ENCODE measurements at places on chromosomes 16 and 17.

- no peak for DNase-seq
Measured at GRCh38 chr17:74130841-74131240, 72.6 kb upstream of the RPL38 start.

GRCh38 chr17:50922107-50922506, 56.0 kb upstream of the TOB1 start:
- no peak for DNase-seq

- no peak for DNase-seq
Measured at GRCh38 chr17:59627274-59627673, 7.6 kb downstream of the CLTC start.

- DNase-seq = no peak
Measured at GRCh38 chr17:53090770-53091169, 732.0 kb upstream of the KIF2B start.

GRCh38 chr17:64161380-64162176, 31.6 kb upstream of the ERN1 start:
- no peak for DNase-seq

GRCh38 chr16:8858994-8859912, 9.6 kb downstream of the CARHSP1 start:
- DNase-seq = no peak

GRCh38 chr17:640436-640835, 74.2 kb downstream of the VPS53 start:
- DNase-seq = no peak

GRCh38 chr17:50396261-50397110, 837 bp downstream of the LRRC59 start:
- peak; percentile 19 for DNase-seq

- DNase-seq = no peak
Measured at GRCh38 chr17:79050551-79050950, 24.1 kb upstream of the ENGASE start.

DNA sequence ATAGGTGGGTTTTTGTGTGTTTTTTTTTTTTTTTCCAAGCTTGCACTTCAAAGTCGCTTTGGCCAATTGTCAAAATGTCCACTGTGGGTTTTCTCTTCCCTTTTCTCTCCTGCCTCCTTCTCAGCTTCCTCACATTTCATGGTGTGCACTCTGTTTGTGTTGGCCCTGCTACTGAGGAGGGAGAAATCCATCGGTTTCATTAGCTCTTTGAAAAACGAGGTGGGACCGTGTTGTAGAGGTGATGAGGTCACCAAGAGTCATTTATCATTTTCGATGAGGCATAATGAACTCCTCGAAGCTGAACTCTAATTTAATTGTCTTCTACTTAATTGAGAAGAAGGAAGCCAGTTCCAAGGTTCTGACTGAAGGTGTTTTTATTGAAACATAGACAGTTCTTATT, 174.4 kb upstream of the TOX3 start:
- DNase-seq = no peak

- DNase-seq = no peak
Measured at GRCh38 chr17:45077643-45078042, 16.5 kb downstream of the NMT1 start.

DNA sequence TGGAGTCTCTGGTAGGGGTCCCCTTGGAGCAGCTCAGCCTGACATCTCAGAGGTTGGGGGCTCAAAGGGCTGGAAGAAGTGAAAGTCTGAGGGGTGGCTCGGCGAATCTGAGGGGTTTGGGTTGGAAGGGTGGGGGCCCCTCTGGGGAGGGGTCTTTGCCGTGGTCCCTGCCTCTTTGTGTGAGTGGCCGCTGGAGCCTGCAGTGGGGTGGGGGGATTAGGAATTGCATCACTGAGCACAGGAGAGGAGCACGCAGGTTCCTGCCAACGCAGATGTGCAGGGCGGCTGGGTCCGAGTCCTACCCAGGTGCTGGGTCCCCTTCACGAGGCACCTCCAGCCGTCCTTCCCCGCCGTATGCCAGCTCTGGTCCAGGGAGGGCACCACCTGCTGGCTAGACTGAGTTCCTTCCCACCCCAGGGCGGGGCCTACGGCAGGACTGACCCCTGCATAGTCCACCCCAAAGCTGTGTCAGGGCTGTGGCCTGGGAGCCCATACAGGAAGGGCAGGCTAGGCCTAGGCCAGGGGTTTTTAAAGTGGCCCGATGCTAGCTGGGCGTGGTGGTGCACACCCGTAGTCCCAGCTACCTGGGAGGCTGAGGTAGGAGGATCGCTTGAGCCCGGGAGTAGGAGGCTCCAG, 9.9 kb downstream of the FMNL1 start:
- DNase-seq = no peak

DNA sequence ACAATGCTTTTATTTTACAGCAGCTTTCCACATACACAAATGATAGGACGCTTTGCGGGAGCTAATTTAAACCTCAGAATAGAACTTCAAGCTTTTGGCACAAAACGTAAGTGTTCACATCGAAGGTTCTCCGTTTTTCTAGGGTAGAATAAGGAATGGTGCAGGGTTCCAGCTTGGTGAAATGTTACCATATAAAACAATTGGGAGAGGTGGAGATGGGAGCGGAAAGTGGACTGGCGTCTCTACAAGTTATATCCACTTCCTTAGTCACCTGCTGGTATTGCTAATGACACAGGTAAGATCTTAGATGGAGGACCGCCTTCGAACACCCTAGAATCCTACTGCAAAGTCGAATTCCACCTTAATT, 1.7 kb upstream of the NXN start:
- DNase-seq = no peak

GRCh38 chr16:69497876-69498596, 67.7 kb upstream of the NFAT5 start:
- no peak for DNase-seq

DNA sequence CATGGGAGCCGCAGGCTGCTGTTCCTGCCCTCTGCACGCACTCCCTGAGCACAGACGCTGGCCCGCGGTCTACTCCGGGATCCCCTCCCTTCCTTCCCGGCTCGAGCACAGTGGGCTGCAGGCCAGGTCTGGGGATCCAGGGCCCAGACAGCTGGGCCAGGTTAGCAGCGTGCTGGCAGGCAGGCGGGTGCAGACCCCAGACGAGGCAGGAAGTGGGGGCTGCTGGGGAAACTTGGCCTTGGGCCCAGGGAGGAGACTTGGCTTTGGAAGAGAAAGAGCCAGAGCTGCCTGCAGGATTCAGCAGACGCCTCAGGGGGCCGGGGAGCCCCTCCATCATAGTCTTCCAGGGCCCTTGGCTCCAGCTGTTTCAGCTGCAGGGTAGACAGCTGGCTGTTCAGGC, 30.2 kb upstream of the ABCC3 start:
- DNase-seq = no peak

GRCh38 chr16:83176802-83177201, 550.0 kb downstream of the CDH13 start:
- no peak for DNase-seq

- no peak for DNase-seq
Measured at GRCh38 chr16:82138478-82139285, 31.3 kb downstream of the MPHOSPH6 start.

- no peak for DNase-seq
Measured at GRCh38 chr17:2055292-2056205, 646 bp downstream of the HIC1 start.

DNA sequence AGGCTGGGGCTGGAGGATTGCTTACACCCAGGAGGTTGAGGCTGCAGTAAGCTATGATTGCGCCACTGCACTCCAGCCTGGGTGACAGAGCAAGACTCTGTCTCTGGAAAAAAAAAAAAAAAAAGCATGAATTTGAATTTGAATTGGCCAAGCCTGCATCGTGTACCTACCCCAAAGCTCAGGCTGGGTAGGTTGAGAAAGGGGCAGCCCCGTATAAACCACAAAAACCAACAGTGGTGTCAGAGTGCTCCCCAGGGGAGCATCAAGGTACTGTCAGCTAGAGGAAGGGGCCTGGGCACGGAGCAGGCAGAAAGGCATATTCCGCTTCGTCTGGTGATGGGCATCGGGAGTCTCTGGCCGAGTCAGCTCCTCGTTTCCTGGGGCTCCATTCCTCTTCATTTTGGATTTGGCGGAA, 40.9 kb downstream of the RAP1GAP2 start:
- DNase-seq = peak; percentile 66

DNA sequence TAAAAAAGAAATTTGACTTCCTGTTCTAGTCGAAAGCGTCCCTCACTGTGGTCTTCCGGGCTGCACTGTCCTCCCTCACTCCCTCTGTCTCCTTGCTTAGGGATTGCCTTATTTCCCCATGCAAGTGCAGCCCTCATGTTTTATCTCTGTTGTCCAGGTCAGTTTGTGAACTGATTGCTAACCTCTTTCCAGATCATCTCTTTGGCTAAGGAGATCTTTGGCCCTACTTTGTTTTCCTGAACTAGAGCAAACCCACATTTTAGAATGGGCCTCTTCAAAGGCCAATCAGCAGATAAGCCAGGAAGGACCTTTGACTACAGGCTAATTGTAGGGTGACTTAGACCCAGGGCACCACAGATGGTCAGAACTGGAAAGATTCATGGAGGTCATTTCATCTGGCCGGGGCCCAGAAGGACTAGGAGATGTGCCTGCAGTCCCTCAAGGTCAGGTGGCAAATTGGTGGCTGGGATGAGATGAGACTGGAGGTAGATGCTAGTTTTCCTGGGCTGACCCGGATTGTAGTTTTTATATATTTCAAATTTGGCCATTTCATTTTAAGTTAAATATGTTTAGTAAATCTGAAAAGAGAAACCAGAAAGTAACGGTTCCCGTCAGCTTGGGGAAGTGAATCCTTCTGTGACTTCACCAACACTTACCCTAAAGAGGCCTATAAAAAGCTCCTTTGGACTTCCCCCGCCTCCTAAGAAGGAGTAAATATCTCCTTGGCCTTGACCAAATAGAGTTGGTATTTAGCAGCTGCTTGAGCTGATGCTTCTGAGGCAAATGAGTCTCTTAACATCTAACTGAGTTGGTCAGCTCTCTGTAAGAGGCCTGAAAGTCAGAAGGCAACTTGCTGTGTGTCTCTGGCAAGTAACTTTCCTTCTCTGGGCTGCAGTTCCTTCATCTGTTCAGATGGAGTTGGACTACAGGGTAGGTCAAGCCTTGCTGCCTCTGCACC, 6.2 kb upstream of the SLC25A19 start:
- peak; percentile 79 for DNase-seq

GRCh38 chr16:79267781-79268180, 332.8 kb downstream of the MAF start:
- DNase-seq = no peak

GRCh38 chr17:49696233-49696761, 11.5 kb downstream of the SLC35B1 start:
- DNase-seq = no peak

DNA sequence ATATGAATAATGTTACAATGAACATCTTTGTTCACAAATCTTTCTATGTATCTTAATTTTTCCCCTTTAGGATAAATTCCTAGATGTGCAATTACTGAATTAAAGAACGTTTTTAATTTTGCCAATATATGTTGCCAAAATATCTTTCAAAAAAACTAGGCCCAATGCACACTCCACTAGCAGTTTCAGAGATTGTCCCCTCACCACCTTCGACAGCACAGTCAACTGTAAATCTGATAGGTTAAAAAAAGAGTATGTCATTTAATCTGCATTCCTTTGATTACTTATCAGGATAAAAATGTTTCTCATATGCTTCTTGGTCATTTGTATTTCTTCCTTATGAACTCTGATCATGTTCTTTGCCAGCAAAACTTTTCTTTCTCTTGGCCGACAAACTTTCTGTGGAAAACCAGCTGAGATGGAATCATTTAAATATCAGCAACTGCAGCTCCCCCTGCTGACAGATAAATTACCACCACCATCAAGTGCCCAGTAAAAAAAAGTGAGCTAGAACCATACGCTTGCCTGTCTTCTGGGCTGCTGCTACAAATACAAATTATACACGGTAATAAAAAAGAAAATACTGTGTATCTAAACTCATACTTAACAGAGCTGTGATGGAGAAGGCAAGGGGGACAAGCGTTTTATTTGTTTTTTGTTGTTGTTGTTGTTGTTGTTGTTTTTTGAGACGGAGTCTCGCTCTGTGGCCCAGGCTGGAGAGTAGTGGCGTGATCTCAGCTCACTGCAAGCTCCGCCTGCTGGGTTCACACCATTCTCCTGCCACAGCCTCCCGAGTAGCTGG, 19.6 kb upstream of the KANSL1 start:
- peak; percentile 52 for DNase-seq

DNA sequence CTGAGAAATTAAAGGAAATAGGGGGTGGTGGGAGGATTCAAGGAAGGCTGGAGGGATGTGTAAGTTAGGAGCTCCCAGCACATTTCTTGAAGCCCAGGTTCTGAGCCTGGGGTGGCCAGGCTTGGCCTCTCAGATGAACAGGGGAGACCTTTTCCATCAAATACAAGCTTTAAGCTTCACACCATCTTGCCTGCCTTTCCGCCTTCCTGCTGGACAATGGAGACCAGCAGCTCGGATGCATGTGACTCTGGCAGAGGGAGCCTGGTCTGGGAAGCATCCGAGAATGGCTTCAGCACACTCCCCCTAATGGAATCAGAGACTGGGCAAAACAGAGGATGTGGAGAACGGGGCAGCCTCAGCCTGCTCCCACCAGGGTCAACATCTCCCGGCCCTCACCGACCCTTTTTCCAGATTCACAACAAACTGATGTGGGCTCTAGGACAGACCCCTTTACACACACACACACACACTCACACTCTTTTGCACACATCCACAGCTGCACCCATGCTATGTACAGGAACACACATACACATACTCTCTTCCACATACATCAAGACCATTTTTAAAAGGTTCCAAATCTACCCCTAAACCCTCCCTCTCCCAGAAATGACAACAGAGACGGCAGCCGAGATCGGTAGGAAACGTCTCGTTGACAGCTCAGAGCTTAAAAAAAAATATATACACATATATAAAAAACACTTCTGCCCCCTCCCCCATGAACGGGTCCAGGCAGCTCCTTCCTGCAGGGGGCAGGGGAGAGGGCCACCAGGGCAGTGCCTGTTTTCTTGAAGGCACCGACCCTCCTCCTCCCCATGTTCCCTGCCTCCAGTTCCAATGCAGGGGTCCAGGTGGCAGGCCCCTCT, 6.5 kb upstream of the ATXN7L3 start:
- no peak for DNase-seq

GRCh38 chr17:79002796-79003593, 6.6 kb downstream of the CANT1 start:
- DNase-seq = no peak

- DNase-seq = no peak
Measured at GRCh38 chr17:70172923-70173322, 3.6 kb downstream of the KCNJ2 start.

- DNase-seq = no peak
Measured at GRCh38 chr17:17004251-17004996, 32.5 kb upstream of the TNFRSF13B start.

DNA sequence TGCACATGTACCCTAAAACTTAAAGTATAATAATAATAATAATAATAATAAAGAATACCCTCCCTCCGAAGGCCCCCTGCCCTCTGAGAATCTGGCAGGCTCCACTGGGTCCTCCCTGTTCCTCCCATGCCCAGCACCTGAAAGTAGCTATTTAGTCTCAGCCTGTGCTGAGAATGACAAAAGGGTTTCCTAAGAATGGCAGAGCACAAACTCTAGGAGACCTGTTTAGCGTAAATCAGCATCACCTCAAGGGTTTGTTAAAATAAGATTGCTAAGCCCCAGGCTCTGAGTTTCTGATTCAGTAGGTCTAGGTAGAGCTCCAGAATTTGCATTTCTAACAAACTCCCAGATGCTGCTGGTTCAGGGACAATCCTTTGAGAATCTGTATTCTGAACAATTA, 606.8 kb upstream of the CDH11 start:
- DNase-seq = no peak
